Head of caudate nucleus (tissue), 42 donors: ENCODE measurements at places on chromosomes 4 and X.

DNA sequence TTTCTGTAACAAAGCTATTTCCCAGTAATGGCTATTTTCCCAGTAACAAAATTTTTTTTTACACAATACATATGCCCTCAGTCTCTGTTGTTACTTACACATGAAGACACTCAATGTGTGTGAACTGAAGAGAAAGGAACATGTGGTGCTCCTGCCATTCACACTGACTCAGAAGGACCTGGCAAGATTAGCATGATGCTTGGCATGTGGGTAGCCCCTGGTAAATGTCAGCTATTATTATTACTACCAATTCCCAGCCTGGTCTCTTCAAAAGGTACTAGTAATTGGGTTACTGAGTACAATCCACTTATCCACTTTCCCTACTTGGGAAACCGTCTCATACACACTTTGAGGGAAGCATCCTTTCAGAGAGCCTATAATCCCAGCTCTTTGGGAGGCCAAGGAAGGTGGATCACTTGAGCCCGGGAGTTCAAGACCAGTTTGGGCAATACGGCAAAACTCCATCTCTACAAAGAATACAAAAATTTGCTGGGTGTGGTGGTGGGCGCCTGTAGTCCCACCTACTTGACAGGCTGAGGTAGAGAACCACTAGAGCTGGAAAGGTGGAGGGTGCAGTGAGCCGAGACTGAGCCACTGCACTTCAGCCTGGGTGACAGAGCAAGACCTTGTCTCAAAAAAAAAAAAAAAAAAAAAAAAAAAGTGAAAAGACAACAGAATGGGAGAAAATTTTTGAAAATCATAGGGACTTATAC is 14.6 kb downstream of the RBBP7 start:
- DNase-seq: no peak

DNA sequence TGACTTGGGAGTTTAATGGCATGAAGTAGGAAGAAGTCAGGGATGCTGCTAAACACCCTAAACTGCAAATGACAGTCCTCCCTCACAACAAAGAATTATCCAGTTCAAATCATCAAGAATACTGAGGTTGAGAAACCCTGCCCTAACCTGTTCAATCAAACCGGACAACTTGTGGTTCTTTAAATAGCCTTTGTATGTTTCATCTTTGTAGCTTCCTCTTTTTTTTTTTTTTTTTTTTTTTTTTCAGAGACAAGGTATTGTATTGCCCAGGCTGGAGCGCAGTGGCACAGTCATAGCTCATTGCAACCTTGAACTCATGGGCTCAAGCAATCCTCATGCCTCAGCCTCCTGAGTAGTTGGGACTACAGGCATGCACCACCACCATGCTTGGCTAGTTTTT is 52.5 kb upstream of the TTC29 start:
- DNase-seq: no peak

DNA sequence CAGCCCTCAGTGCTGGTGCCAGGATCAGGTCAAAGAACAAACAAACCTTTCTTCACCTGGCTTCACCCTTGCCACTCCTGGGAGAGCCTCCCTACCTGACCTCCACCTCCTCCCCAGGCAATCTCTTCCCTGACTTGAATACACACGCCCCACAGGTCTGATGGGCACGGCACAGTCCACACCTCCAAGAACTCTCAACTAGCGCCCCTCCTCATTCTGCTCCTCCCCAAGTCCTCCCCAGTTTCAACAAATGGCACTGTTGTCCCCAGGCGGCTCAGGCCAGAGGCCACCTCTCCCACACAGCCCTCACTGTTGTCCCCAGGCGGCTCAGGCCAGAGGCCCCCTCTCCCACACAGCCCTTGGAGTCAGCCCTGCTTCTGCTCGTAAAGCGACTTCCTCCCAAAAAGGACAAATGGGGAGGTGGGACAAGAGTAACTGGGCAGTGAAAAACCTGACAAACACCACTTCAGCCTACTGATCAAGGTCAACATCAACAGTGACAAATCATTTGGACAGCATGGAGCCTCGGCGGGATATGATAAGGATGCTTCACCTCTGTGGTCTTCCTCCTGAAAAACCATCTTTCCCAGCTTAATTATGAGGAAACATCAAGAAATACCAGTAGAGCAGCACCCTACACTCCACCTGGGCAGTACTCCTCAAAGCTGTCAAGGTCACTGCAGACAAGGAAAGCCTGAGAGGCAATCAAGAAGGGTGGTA is 2.9 kb downstream of the LETM1 start:
- DNase-seq: no peak

DNA sequence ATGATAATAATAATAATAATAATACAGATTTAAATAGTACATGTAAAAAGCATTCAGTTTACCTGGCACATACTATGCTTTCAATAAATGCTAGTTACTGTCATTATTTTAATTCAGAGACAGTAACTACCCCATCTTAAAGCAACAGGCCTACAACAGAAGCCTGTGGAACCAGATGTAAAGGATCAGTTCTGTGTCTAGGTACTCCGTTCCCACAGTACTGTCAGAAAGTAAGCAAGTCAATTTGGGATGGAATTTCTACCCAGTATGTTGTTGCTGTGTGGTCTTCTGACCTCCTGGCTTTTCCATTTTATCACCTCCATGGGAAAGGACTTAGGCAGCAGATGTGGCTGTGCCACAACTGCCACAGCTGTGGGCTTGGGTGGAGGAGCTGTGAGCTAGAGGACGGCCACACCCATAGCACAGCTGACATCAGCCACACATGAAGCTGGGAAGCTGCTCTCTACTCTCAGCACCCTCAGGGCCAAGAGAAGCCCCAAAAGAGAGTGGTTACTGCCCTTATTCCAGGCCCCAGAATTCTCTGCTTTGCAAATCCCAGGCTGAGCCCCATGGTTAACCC is 102.8 kb downstream of the CBR4 start:
- DNase-seq: no peak

DNA sequence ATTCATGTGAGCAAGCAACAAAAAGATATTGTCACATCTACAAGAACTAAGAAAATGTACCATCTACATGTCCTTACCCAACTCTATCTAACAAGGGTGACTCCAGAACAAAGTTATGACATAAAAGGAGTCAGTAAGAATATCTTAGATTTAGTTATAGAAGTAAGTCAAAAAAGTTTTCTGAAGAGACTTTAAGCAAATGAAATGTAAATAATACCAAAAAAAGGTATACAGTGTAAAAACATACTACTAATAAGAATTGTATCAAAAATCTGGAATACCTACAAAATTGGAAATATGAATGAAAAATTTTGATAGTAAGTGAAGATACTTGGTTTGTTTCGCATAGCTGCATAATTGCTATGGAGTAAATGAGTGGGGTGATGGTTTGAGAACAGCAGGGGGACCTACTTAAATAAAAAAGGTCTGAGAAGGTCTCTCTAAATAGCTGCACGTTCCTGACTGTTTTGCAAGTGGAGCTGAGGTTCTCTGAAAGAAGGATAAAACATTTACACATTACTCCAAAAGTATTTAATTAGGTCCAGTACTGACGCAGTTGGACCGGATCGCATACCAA is 51.0 kb upstream of the ENPP6 start:
- DNase-seq: no peak

DNA sequence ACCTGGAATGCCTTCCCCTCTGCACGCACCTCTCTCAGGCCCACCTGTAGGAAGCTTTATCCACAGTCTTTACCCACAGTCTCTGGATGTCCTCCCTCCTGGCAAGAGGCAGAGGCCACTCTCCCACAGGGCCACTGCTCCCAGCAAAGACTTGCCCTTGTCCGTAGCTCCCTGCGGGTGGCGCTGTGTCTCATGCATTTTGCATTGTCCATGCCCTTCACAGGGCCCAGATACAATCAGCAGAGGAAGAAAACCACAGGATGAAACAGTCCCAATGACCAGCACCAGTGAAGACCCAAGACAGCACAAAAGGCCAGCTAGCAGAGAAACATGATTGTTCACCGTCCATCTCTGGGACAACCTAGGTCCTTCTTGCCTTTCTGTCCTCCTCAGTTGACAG is 2.1 kb upstream of the NSG1 start:
- DNase-seq: no peak

GRCh38 chr4:38138363-38138762 is 178.2 kb downstream of the PTTG2 start:
- DNase-seq: no peak

GRCh38 chrX:39367416-39367815 is 566.2 kb downstream of the MID1IP1 start:
- no peak for DNase-seq

GRCh38 chr4:42488554-42488953 is 91.3 kb downstream of the SHISA3 start:
- DNase-seq: no peak

GRCh38 chr4:144699565-144699964 is 53.6 kb downstream of the HHIP start:
- DNase-seq: no peak

DNA sequence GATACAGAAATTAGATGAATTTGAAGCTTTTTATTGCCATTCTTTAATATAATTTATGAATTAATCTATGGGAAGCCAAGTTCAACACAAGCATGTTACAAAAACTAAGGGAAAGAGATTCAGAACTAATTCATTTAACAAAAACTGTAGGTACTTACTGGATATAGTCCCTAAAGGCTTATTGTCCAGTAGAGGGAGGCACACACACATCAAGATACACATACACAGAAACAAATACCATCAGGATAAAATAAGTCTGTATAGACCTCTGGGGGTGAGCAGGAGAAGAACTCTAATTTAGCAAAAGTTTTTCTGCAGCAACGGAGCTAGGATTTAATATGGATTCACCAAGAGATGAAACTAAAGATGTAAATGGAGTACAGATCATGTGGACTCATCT is 83.0 kb upstream of the IL13RA1 start:
- DNase-seq: no peak

DNA sequence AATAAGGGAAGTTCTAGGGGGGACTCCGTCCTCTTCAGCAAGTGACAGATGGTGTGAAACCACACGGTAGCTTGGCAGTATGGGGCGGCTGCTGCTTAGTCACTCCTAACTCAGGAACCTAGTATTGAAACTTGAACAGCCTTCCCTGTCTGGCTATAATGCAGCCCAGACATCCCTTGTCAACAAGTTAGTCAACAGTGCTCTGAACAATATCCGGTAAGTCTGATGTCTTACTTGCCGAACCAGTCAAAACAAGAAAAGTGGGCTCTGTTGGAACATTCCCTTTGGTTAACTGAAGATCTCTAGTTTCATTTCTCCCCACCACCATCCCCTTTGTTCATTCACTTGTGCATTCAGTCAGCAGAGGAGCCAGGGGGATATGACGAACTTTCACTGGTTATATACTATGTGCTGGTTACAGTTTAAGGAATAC is 18.7 kb upstream of the CXCL13 start:
- no peak for DNase-seq

DNA sequence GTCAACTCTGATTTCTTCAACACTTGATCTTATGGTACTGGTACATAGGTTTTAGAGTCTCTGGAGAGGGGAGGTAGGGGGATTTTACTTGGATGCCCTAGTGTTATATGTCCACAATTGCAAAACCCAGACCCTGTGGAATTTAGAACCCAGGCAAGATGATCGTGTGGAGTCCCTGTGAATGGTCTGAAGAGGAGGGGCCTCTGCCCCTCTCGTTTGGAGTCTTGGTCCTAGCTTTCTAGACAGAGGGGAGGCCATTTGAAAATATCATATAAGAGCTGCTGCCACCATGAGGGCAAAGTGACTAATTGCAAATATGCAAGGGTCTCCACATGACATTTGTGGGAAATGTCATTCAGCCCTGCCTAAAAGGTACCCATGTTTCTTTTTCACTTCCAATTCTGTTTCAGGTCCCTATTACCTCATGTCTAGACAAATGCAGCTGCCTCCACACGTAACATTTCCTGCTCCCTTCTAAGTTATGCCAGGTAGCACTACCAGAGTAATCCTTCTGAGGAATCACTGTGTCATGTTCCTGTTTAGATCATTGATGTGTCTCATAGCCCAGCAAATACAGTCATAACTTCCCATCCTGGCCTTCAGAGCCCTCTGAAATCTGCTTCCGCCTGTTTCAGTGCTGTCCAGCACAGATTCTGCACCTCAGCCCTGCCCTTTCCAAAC is 126.8 kb downstream of the KLHL8 start:
- DNase-seq: peak; percentile 67
